Naive B cell (primary cell): ENCODE measurements at places on chromosomes 6 and 20. TPM values are rescaled to one million over a fixed set of nuclear protein-coding genes. Genes with fewer than 3 reads are reported as not detected.

GRCh38 chr20:58088625-58089024, 139.8 kb downstream of the ANKRD60 start:
- DNase-seq: no peak

DNA sequence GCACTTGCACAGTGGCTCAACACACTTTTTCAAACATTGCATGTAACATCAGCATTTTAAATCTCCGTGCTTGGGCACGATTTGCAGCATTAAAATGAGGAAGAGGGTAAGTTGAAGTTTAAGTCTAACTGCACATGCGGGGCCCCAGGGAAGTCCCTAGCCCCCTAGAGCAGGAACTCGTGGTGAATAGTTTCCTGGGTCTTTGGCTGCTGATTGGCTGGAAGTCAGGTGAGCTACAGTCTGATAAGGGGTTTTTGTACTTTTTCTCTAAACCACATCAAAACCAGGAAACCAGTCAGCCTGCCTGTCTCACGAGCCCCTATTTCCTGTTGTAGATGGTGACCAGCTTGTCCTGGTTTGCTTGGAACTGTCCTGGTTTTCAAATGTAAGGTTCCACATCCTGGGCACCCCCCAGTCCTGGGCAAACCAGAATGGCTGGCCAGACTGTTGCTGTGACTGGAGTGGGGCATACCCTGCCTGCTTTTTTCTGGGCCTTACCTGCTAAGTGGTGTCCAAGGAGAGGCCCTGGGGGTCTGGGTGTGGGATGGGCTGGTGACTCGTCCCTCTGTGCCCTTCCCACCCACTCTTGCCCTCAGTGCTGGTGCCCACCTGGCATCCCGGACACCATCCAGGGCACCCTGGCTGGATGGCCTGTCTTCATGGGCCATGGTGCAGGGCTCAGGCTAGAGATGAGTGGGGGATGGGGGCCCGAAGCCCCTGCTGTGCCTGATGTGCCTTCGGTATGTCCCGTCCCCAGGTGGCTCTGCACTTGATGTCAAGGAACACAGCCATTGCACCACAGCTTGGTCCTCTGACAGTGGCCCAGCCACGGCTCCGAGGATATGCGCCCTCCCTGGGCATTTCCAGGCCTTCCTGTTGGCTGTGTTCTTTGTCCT, 31.8 kb downstream of the SUN5 start:
- peak; percentile 90 for DNase-seq

GRCh38 chr6:31690231-31691077, 9.6 kb upstream of the LY6G5C start:
- DNase-seq: no peak

- DNase-seq: peak; percentile 18
Observed at GRCh38 chr6:158595223-158595622, 35.3 kb downstream of the TMEM181 start.

GRCh38 chr6:14004258-14004657, 79.5 kb downstream of the RNF182 start:
- DNase-seq: no peak

GRCh38 chr6:85403331-85404015, 46.4 kb upstream of the NT5E start:
- no peak for DNase-seq

DNA sequence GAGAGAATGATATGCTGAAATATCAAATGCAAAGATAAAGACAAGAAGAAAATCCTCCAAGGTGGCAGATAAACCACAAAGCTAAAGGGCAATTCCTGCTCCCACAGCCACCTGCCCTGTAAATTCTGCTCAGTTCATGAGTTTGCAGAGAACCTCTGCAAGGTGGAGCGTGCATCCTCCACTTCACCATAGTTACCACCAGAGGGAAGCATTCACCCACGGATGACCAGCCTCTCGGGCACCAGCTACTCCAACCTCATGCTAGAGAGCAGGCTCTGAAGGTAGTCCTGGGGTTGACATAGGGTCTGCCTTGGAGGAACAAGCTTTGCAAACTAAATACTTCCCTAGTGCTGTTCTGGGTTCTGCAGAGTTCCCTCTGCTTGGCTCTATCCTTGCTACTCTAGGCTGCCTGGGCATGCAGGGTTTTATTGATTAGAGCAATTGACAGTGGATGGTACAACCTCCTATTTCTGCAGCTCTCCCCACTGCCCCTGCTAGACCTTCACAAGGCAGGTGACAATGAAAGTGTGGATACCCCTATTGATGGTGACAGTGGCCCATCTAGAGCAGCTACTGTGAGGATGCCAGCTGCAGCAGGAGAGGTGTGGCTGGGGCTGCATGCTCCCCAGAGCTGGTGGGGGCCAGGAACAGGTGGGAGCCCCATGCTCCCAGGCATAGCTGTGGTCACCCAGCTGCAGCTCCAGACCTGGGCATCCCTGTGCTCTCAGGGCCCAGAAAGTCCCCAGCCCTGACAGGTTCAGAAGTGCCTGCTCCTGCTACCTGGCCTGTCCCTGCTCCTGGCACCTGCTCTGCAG, 51.1 kb downstream of the GGTLC1 start:
- peak; percentile 23 for DNase-seq

DNA sequence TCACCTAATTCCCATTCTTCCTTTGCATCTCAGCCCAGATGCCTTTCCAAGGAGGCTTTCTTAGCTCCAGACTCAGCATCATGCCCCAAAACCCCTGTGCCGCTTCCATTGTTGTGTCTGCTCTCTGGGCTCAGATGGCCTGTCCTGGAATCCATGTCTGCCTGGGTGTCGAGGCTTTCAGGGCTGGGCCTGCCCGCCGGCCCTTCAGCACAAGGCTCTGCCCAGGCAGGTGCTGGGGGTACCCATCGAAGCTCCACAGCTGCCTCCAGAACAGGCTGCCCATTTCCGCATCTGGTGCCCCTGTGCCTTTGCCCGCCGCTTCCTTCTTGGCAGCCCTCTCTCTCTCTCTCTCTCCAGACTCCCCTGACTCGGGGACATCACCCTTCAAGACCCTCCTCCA, 1.2 kb downstream of the CPXM1 start:
- no peak for DNase-seq

GRCh38 chr6:52815167-52816092, 11.8 kb upstream of the GSTA1 start:
- DNase-seq: peak; percentile 15

DNA sequence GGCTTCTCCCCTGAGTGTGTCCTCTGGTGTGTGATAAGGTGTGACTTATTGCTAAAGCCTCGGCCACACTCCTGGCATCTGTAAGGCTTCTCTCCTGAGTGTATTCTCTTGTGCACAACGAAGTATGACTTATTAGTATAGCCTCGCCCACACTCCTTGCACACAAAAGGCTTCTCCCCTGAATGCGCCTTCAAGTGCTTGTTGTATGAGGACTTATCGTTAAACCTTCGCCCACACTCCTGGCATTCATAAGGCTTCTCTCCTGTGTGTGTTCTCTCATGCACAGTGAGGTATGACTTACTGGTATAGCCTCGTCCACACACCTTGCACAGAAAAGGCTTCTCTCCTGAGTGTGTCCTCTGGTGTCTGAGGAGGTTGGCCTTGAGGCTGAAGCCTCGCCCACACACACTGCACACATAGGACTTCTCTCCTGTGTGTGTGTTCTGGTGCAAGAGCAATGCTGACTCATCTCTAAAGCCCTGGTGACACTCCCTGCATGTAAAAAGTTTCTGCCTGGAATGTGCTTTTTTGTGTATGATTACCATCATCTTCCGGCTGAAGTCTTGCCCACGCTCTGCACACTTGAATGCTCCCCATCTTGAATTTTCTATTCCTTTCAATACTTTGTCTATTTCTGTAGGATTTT, 20.4 kb downstream of the ZNF337 start:
- DNase-seq: no peak

DNA sequence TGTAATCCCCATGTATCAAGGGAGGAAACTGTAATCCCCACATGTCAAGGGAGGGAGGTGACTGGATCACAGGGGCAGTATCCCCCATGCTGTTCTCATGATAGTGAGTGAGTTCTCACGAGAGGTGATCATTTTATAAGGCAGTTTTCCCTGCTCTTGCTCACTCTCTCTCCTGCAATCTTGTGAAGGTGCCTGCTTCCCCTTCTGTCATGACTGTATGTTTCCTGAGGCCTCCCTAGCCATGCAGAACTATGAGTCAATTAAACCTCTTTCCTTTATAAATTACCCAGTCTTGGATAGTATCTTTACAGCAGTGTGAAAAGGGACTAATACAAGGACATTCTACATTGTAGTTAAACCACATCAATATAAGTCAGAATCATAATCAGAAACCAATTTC, 112.4 kb downstream of the BTBD9 start:
- DNase-seq: no peak

GRCh38 chr20:11929947-11930346, 12.3 kb downstream of the BTBD3 start:
- DNase-seq: no peak

GRCh38 chr20:48283470-48284110, 498.3 kb upstream of the SULF2 start:
- no peak for DNase-seq

- DNase-seq: no peak
Observed at GRCh38 chr20:31927627-31928159, 24.2 kb downstream of the PDRG1 start.

LCA5 gene
- 0.15 TPM for polyA plus RNA-seq

DEK gene
- 50.6 TPM for polyA plus RNA-seq

PPP1R18 gene
- 70.3 TPM for polyA plus RNA-seq
